Activated T-cell treated with anti-CD3 and anti-CD28 coated beads, Interleukin-2, amount 50 U/mL, for 1 hour (primary cell): ENCODE measurements at places on chromosomes 13 and 19.

- no peak for DNase-seq
These were observed 85.7 kb downstream of the NUFIP1 start for GRCh38 chr13:44903574-44903985.

DNA sequence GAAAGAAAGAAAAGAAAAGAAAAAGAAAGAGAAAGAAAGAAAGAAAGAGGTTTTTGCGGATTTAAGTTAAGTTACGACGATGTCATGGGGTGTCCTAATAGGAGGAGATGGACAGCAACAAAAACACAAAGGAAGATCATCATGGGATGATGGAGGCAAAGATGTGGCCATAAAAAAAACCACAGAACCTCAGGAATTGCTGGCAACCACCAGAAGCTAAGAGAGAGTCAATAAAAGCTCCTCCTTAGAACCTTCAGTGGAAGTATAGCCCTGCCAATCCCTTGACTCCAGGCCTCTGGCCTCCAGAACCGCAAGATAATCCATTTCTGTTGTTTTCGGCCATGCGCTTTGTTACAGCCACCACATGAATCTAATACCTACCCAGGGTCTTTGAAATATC, 11.5 kb downstream of the PLEKHA4 start:
- DNase-seq = no peak

DNA sequence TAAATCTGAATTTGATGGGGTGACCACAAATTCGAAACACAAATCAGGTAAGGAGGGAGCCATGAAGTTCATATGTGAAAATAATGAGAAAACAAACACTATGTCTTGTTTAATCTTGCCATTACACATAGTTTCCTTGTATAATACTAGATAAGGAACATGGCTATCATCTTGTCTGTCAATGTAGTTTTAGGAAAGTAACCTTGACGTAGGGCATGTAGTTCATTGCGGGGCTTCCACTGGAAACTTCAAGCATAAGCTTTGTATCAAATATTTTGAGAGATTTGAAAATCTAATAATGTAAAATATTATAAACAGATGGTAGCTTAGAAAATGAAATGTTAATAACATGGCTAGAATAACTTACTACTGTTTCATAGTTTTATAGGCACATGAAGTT, 8.8 kb downstream of the BIVM start:
- no peak for DNase-seq

DNA sequence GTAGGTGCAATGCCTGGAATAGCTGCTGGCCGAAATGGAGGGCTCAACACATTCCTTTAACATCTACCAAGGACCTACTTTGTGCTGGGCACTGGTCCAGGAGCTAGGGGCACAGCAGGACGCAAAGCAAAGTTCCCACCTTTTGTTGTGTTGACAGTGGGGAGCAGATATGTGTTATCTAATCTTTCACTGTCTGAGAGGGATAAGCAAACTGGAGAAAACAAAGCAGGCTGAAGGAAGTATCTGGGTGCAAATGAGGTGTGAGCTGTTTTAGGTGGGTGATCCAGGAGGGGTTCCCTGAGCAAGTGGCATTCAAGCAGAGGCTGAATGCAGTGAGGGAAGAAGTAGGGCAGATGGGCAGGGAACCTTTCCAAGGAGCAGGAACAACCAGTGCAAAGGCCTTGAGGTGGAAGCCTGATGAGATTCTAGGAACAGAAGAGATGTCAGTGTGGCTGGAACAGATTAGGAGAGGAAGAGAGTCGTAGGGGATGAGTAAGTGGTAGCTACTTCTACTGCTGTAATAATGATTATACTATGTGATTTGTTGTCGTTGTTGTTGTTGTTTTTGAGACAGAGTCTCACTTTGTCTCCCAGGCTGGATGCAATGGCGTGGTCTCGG, 2.2 kb upstream of the PLAUR start:
- DNase-seq = no peak

GRCh38 chr13:111201304-111201940, 86.3 kb downstream of the ARHGEF7 start:
- no peak for DNase-seq
